WTC11 (cell line): ENCODE measurements at places on chromosomes 4 and X. TPM values are rescaled to one million over a fixed set of nuclear protein-coding genes. Genes with fewer than 3 reads are reported as not detected.

Gene MAGEE2
- 0.15 to 0.18 TPM in 2 of 3 replicates, not detected in the other for total RNA-seq

Gene FRMD7
- total RNA-seq, result not detected in 3 replicates

Gene SLIT2
- 6.8 to 15.3 TPM (median 13.5 TPM) in 3 replicates for total RNA-seq

Gene GAGE1
- 1.2 TPM in 1 of 3 replicates, not detected in the others for total RNA-seq

Gene ZCCHC18
- 2.3 to 2.6 TPM (median 2.4 TPM) in 3 replicates for total RNA-seq

Gene FREM3
- 0.07 to 0.15 TPM (median 0.07 TPM) in 3 replicates for total RNA-seq

Gene RPL34
- total RNA-seq, result 1,253 to 1,310 TPM (median 1,269 TPM) in 3 replicates

Gene ZNF157
- 1.7 to 2.0 TPM (median 1.8 TPM) in 3 replicates for total RNA-seq

Gene PNMA6F
- 0.13 to 0.30 TPM (median 0.23 TPM) in 3 replicates for total RNA-seq

Gene PROM1
- total RNA-seq, result 56.5 to 65.1 TPM (median 56.8 TPM) in 3 replicates

Gene LRRC66
- total RNA-seq, result 0.07 to 0.16 TPM in 2 of 3 replicates, not detected in the other

Gene CHRNA9
- total RNA-seq, result 1.2 to 1.9 TPM (median 1.8 TPM) in 3 replicates

Gene TEX11
- total RNA-seq, result 0.18 to 0.31 TPM (median 0.23 TPM) in 3 replicates

Gene CXCL13
- not detected in 3 replicates for total RNA-seq

Gene NLGN4X
- total RNA-seq, result 53.8 to 66.9 TPM (median 63.3 TPM) in 3 replicates

Gene LIMCH1
- total RNA-seq, result 0.66 to 0.92 TPM (median 0.80 TPM) in 3 replicates

Gene NSUN7
- total RNA-seq, result 24.1 to 30.2 TPM (median 28.9 TPM) in 3 replicates

Gene ETDB
- total RNA-seq, result not detected in 3 replicates

Gene CA5B
- 7.3 to 9.0 TPM (median 7.9 TPM) in 3 replicates for total RNA-seq

Gene WNK3
- 24.3 to 27.5 TPM (median 27.5 TPM) in 3 replicates for total RNA-seq

Gene VEGFC
- total RNA-seq, result 0.61 to 1.1 TPM (median 0.71 TPM) in 3 replicates

Gene TMEM47
- 14.9 to 24.4 TPM (median 15.7 TPM) in 3 replicates for total RNA-seq

Gene HMX1
- total RNA-seq, result 6.9 to 10.0 TPM (median 7.8 TPM) in 3 replicates
